ENCODE measurements at places on chromosomes 13 and 19.
A peak's percentile ranks its signal among the peaks of the same experiment; 100 is the strongest.

- DNase-seq = no peak
These were observed 102.6 kb upstream of the SERP2 start for GRCh38 chr13:44271031-44271455.

DNA sequence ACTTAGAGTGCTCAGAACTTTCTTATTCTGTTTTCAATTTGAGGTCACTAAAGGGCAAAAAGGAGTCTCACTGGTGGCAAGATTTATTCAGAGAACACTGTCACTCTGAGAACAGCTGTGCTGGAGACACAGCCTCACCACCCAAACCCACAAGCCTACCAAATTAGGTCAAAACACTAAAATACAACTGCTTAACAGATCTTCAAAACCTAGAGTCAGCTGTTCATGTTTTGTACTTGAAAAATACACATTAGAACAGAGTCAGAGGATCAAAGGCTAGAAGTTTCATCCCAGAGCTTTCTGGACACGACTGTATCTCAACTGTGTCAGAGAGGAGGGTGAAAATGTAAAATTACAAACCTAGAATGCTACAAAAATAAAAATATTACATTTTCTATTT, 89.3 kb downstream of the MIPEP start:
- DNase-seq = peak; percentile 17

- DNase-seq = peak; percentile 99
These were observed 8.4 kb upstream of the BICRA start for GRCh38 chr19:47600246-47601179.

- no peak for DNase-seq
These were observed 1253.2 kb upstream of the PRR20A start for GRCh38 chr13:55887561-55887960.

- no peak for DNase-seq
These were observed 3.8 kb downstream of the LGI4 start for GRCh38 chr19:35130761-35131720.

- no peak for DNase-seq
These were observed 93.1 kb downstream of the GGACT start for GRCh38 chr13:100495455-100495854.

- DNase-seq = peak; percentile 72
These were observed 39.9 kb upstream of the CEACAM8 start for GRCh38 chr19:42634409-42635232.

DNA sequence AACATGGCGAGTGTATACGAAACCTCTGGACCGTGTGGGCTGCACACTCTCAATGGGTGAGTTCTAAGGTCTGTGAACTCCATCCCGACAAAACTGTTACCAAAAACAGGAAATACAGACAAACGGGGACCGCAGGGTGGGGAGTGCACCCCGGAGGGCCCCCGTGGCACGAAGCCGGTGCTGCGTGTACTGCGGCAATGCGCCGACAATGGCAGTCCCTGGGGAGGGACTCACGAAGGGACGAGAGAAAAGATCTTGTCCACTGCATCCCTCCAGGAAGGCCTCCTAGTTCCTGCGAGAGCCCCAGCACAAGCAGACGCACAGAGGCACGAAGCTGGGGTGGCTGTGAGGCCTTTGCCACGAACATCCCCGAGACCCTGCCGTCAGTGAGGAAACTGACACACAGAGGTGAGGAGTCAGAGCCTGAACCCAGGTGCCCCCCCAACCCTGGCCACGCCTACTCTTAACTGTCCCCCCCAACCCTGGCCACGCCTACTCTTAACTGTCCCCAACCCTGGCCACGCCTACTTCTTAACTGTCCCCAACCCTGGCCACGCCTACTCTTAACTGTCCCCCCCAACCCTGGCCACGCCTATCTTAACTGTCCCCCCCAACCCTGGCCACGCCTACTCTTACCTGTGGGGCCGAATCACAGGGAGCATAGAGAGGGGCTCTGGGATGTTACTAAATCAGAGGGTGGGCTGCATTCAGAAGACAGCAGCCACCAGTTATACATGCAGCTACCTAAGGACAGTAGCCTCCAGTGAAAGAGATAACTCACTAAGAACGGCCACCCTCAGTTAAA, 4.2 kb downstream of the MED16 start:
- no peak for DNase-seq

- DNase-seq = peak; percentile 30
These were observed 22.2 kb downstream of the CCDC169 start for GRCh38 chr13:36275190-36276002.

DNA sequence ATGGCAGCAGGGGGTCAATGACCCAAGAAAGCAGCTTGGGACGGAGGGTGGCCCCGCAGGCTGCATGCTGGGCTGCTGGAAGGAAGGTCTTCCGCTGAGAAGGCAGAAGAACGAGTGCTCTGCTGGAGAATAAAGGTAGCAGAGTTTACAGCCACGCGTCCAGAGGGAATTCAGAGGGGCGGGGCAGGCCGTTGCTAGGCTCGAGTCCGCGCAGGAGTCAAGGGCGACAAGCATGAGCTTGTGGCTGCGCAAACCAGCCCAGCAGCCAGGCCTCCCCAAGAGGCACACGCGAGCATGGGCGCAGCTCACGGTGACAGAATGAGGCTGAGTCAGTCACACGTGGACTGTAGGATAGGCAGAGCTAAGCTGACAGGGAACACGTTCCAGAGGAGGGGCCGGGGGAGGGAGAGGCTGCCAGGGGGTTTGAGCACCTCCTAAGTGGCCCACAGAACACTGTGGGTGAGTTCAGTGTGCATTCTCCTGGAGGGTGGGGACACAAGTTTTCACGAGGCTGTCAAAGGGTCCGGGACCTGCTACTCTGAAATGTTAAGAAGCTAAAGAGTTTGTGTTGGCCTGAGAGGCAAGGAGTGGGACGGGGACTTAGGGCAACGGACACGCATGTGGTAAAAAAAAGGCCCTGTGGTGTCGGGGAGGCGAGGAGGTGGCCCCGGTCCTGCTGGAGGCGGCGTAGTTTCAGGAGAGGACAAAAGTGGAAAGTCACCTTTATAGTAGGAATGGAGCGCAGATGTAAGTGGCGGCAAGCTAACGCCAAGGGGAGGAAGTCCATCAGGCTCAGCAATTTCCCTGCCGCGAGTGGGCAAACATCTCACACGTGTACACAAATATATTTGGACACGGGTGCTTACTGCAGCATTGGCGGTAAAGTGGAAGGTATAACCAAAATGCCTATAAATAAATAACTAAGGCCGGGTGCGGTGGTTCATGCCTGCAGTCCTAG, 17.7 kb downstream of the RFX2 start:
- peak; percentile 91 for DNase-seq

DNA sequence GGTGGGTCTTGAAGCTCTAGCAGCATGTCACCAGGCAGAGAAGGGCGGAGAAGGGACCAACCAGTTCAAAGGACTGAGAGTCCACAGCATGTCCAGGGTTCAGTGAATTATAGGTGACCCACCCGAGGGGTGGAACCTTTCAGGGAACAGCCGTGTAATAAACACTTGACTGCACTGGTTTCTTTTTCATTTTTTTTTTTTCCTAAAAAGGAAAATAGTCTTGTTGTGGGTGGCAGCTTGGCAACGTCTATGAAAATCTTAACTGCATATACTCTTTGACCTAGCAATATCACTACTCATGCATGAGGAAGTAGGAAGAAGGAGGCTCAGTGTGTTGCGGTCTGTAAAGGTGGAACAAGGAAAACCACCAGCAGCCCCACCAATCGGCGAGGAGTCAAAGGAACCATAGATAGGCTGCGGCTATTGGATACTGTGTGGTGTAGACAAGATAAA, 13.0 kb upstream of the MYH14 start:
- no peak for DNase-seq

DNA sequence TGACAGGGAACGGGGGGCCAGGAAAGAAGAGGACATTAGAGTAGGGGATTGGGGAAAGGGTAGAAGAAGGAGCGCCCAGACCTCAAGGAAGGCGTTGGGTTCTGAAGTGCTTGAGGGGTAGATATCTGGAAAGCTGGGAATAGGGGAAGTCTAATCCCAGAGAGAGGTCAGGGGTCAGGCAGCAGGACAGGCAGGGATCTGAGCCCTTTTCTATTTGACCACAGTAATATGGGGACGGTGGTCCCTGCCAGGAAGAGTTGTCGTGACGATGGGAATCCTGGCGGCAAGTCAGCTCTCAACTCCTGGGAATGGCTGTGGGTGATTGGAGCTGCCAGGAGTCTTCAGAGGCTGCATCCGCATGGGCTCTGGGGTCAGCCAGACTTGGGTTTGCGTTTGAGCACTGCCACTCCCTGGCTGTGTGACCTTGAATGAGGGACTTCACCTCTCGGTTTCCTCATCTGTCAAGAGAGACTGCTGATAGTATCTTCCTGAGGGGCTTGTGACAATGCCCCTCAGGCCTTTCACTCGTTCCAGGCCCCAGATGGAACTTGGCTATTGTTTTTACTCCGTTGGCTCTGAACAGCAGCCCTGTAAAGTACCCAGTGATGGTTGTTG, 1.3 kb downstream of the AP2A1 start:
- no peak for DNase-seq

DNA sequence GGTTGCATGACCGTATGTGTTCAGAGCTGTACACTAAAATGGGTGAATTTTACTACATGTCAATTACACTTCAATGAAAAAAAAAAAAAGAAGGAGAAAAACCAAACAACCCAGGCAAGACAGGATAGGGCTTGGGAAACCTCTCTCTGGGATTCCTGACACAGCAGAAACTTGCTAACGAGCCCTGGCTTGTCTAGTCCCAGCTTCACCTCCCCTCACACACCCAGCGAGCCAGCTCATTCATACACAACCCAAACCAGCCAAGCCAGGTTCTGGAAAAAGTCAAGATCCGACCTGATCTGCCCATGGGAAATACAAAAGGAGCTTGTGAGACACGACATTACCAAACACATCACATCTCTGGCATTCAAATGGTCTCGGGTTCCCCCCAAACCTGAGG, 3.7 kb upstream of the TECR start:
- no peak for DNase-seq

DNA sequence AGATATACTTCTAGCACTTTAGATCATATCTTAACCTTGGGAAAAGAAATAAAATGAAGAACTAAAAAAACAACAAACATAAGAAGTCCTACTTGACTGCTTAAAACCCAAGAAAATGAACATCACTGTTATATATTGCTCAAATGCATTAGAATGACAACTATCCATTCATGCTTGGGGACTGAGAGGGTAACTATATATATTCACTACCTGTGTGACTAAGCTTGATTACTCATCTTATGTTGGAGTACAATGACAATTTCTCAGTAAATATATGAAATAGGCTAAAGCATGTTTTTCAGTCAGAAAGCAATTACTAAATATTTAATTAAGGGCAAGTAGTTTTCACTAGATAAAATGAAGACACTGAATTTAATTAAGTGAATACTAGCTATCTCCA, 40.1 kb downstream of the ZC3H13 start:
- no peak for DNase-seq

GRCh38 chr13:100075700-100076587, 12.9 kb upstream of the PCCA start:
- no peak for DNase-seq

DNA sequence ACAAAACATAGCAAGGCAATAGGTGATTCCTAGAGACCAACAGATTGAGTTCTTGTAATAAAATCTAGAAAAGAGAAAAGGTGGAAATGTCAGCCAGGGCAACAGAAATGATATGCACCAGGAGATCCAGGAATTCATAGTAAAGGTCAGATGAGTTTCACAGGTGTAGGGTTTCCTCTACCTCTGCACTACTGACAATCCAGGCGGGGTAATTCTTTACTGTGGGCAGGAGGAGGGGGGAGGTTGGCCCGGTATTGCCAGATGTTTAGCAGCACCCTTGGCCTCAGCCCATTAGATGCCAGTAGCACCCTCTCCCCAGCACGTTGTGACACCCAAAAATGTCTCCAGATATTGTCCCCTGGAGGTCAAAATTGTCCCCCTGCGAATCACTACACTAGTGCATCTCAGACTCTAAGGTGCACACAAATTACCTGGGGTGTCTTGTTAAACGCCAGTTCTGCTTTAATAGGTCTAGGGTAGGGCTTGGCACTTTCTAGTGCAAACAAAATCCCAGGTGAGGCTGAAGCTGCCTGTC, 3.5 kb upstream of the UBAC2 start:
- no peak for DNase-seq

DNA sequence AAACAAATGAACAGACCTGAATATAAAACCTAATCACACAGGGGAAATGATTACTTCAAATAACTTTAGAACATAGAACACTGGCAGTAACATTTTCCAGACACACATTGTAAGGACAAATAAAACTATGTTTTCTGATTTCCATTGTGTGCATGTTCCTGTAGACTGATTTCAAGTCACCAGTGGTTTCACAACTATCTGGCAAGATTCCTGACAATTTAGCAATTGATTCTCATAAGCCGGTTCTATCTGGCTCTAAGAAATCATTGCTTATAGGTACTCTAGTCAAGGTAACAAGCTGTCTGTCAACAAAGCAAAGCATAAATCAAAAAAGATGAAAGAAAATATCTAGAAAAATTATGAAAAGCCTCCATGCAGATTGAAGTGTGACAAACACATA, 19.6 kb upstream of the PCCA start:
- no peak for DNase-seq

All from AG20443 (cell line).